ENCODE measurements at places on chromosomes 16 and 17.

DNA sequence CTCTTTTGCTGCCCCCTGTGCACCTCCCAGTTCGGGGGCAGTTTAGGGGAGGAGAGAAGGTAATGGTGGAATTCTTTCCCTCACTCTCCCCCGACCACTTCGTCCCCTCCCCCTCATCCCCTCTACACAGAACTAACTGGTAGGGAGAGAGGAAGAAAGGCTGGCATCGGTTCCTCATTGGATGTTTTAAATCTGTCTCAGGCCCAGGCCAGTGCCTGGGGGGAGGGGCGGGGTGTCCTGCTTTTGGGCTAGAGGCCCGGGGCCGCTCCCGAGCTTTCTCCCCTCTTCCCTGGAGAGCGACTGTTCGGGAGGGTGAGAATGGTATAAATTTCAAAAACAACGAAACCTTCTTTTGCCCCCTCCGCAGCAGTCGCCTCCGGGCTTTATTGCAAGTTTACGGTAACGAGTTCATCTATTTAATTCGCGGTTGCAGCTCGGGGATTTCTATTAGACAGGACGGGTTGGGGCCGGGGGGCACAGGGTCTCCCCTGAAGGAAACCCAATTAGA is at the start of gene PRAC2:
Gene PRAC2, plus strand, starts transcription at position 271 of the 508 bp plus-strand sequence. CDS start 1,226 bp downstream, outside the sequence.
- DNase-seq, result no peak

DNA sequence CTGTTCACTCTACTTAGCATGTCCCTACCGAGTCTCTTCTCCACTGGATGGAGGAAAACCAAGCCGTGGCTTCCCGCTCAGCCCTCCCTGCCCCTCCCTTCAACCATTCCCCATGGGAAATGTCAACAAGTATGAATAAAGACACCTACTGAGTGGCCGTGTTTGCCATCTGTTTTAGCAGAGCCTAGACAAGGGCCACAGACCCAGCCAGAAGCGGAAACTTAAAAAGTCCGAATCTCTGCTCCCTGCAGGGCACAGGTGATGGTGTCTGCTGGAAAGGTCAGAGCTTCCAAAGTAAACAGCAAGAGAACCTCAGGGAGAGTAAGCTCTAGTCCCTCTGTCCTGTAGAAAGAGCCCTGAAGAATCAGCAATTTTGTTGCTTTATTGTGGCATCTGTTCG is 2.8 kb upstream of the LPCAT2 start:
- no peak for DNase-seq

GRCh38 chr17:45233423-45233924 is 11.8 kb downstream of the FMNL1 start:
- DNase-seq, result no peak

DNA sequence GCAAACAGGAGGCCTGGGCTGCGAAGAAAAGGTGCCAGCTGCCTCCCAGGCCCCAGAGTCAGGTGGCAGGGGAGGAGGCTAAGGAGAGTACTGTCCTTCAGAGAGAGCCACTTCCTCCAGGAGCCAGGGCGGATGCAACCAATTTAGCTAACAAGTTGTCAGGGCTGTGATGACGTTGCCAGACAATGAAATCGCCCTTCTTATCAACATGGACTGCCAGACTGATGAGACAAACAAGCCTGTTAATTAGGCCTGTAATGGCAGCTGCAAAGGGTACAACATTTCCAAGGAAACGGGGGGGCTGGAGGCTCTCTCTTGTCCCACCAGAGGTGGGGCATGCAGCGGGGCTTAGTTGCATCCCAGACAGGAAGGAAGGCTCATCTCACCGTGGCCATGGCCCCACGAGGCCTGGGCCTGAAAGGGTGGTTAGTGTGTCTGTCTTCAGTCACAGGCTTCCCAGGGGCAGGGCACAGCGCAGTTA is 111.8 kb downstream of the SDK2 start:
- DNase-seq, result no peak
